GM13976 (cell line): ENCODE measurements at places on chromosomes 12 and 14.

DNA sequence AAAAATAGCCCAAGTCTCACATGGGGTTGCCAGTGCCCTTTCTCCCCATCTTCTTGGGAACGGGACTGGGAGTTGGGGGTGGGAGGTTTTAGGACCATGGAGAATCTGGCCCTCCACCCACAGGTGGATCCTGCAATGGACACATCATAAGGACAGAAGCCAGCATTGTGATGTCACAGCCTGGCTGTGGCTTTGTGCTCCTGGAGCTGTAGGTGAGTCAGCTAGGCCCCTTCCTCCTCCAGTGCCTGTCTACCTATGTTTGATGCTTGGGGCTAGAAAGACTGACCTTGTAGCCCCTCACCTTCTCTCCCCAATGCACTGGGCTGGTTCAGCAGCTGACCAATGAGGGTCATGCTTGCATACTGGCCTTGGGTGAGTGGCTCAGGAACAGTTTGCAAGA, at the start of gene CCDC197:
Gene CCDC197, plus strand, starts transcription at position 220 of the 400 bp plus-strand sequence. CDS start 831 bp downstream, outside the sequence.
- no peak for DNase-seq

DNA sequence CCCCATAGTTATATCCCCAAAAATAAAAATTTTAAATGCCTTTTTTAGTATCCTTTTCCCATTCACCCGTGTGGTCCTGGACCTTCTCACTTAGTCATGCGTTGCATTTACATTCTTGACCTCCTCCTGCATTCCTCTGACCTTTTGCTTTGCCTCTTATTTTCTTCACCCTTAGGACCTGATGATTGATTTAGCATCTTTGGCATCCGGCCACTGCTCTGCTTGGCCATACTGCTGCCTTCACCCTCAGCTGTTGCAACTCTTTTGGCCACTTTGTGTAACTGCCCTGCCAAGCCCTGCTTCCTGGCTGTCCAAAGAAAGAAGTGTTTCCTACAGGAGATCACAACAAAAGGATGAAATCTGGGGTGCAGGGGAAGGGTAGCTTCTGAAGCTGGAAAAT, 48.8 kb upstream of the SLC38A4 start:
- no peak for DNase-seq

GRCh38 chr14:63517354-63517753, 25.8 kb downstream of the PPP2R5E start:
- DNase-seq, result no peak

GRCh38 chr12:126384026-126384564, 1318.9 kb downstream of the AACS start:
- no peak for DNase-seq

GRCh38 chr12:45490232-45490881, 239.1 kb upstream of the ARID2 start:
- DNase-seq, result no peak

DNA sequence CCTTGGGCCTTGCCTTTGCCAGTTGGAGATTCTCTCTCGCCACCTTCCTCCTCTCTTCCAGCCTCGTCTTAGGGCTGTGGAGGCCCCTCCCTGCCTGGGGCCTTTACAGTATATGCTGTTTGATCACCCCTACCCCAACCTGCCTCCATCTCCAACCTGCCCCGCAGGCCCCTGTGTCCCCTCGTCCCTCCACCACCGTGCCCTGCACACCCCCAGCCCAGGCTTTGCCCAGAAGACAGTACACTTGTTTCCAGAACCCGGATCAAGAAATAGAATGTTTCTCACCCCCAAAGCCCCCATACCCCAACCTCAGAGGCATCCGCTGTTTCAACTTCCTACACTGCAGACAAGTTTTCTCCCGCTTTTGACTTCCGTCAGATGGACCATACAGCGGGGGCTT, 202.3 kb upstream of the C14orf180 start:
- no peak for DNase-seq

GRCh38 chr12:130739571-130739970, 23.5 kb upstream of the RIMBP2 start:
- no peak for DNase-seq

DNA sequence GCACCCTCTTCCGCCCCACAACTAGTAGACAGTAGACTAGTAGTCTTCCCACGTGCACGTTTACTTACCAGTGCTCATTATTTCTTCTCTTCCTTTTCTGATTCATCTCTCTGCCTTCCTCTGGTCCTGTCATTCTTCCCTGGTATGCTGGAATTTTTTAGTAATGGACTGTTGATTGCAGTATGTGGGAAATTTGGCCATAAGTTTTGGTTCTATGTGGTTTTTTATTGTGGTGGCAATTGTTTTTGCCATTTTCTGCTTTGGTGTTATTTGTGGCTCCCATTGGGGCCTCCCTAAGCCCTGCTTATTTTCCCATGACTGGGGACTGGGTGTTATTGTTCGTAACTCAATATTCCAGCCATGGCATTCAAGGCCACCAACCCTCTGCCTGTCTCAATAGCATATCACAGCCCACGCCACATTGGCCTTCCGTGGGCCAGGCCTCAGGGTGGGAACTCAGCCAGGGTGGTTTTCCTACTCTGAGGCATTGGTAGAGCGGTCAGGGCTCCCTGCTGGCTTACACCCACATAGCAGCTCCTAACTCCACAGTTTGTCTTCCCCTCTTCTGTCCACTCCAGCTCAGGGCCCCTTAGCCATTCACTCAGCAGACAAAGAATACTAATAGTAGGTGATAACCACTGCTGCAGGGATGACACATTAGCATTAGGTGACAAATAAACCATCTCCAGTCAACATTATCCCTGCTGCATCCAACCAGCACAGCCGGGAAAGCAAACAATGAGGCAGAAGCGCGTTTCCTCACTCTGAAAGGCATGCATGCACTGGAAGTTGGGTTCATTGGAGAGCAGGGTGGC, 321.5 kb downstream of the CACNA1C start:
- DNase-seq, result no peak

DNA sequence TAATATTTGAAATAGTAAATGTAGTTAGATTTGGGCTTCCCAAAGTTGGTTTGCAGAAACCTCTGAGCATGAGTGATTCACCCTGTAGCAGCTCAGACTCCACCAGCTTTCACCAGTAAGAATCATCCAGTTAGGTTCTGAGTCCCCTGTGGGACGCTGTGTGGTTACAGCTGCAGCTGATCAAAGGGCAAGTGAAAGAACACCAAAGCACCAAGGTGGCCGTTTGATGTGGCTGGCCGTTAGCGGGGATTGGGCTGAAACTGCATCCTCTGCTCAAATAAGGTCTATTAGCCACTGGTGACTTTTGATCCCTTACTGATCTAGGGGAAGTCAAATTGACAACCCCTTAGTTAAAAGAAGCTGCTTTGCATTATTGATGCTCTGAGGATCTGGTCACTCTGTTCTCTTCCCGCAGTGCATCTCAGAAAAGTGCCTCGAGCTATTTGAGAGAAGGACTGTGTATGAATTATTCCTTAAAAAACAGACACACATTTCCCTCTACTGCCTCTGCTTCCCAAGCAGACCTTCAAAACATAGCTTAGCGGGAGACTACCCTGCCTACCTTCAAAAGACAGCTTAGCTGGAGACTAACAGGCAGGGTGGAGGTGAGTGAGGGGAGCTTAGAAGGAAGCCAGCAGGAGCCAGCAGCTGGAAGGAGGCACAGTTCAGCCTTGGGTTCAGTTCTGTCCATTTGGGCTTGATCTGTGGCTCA, 3.7 kb downstream of the ABHD12B start:
- peak; percentile 80 for DNase-seq

GRCh38 chr14:101201535-101202151, 298.1 kb upstream of the RTL1 start:
- DNase-seq, result no peak

DNA sequence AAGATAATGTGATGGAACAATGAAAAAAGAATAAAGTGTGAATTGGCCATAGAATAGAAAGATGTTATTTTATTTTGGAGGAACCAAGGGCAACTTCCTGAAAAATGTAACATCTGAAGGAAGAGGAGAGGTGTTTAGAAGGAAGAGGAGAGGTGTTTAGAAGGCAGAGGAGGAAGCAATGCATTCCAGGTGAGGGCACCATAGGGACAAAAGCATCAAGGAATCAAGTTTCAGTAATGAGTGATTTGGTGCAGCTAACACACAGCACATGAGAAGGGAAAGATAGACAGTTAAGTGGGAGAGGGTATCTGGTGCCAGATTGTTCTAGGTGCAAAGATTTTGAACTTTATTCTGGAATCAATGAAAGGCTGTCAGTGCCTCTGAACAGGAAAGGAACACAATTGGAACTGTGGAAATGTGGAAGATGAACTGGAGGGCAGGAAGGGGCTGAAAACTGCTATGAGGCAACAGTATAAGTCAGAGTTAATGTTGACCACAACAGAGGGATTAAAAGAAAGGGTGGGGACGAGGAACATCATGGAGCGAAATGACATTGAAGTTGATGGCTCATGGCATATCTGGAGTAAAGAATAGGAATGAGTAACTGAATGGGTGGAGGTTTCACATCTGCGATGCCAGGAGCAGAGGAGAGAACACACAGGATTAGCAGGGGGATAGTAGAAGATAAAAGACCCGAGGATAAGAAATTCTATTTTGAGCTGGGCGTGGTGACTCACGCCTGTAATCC, 326.6 kb downstream of the LRIG3 start:
- DNase-seq, result no peak

- DNase-seq, result no peak
These were observed 203.8 kb downstream of the CALM1 start for GRCh38 chr14:90600619-90601018.

GRCh38 chr14:95067526-95067925, 89.8 kb downstream of the DICER1 start:
- DNase-seq, result no peak

DNA sequence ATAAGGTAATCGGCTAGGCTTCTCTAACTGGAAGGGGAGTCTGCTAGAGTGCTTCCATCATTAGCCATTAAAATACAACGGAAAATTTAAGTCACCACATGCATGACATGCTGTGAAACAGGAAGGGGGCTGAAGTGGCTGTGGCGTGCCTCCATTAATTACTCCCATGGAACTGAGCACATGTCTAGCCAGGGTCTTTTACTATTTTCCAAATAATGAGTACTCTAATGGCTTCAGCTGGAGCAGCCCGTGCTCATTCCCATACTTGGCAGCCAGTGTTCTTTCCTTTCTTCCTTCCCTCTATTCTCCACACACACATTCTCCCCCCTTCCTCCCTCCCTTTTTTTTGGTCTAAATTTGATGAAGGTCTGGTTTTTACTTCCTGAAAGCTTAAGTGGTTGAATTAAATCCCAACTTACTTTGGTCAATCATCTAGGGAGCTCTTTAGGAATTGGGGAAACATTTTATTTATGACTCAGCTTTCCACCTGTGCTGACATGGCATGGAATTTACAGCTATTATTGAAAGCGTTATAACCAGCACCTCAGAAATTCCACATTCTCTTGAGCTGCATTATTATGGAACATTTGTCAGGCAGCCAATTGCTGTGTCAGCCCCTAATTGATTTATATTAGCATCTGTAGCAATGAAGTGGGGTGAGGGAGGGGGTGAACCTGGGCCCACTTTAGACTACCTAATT, 72.3 kb downstream of the LRIG3 start:
- no peak for DNase-seq

DNA sequence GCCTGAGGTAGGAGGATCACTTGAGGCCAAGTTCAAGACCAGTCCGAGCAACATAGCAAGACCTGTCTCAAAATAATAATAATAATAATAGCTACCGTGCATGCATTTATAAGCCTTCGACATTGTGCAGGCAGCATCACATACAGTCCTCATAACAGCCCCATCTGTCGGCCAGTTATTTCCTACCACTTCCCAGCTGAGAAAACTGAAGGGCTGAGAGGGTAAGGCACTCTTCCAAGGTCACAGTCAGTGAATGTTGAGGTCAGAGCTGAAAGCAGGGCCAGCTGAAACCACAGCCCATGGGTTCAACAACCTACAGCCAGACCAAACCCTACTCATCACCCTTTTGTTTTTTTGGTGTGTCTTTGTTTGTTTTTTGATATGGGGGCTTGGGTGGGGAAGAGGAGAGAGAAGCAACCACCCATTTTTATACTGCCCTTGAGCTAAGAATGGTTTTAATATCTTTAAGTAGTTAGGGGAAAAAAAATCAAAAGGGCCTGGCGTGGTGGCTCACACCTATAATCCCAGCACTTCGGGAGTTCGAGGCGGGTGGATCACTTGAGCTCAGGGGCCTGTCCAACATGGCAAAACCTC, 16.8 kb upstream of the ITPK1 start:
- peak; percentile 57 for DNase-seq

DNA sequence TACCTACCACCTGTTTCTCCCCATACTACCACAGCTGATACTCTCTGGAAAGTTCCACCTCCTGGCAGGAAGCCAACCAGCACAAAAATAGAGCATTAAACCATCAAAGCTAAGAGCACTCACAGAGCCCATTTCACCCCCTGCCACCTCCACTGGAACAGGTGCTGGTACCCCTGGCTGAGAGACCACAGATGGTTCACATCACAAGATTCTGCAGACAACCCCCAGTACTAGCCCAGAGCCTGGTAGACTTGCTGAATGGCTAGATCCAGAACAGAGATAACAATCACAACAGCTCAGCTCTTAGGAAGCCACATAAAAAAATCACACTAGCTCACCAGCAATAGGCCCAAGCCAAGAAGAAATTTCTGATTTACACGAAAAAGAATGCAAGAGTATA, 855.2 kb downstream of the FSCB start:
- no peak for DNase-seq

GRCh38 chr12:49828133-49829091, at the start of gene NCKAP5L:
Gene NCKAP5L (minus strand): TSS chr12:49828413. CDS start chr12:49804044, 24,369 bp downstream.
- peak; percentile 99 for DNase-seq

DNA sequence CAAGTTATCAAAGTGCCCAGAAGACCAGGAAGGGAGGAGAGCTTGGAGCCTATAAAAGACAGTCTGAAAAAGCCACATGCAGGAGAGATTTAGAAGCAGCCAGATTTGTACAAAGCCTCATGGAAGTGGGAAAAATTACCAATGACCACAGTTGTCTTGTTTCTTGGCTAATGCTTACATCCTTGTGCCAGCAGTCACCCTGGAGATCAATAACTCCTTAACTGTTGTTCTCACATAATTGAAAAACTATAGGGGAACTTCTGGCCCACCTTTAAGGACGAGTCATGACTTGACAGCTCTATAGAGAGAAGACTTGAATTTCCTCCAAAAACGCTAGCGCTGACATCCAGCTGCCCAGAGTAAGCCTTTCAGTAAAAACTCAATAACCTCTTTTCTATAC, 313.1 kb downstream of the GALC start:
- DNase-seq, result no peak

- DNase-seq, result no peak
These were observed 647 bp upstream of the ESPL1 start for GRCh38 chr12:53267306-53267998.

- DNase-seq, result no peak
These were observed 7.4 kb upstream of the KTN1 start for GRCh38 chr14:55572578-55572977.

GRCh38 chr12:57655541-57656240, 22.7 kb upstream of the B4GALNT1 start:
- no peak for DNase-seq

DNA sequence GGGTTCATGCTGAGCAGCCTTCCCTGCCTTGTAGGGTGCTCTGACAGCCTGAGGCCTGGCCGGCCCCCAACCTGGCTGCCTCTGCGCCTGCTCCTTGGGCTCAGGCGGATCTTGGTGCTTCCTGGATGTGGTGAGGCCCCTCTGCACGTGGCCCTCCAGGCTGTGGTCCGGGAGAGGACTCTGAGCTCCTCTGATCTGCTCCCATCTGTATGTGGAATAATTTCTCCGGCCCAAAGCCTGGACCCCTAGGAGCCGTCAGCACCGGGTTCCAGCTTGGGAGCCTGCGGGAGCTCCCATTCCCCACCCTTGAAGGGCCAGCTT, 21.3 kb upstream of the EIF2B2 start:
- no peak for DNase-seq

- no peak for DNase-seq
These were observed 23.4 kb downstream of the ASPG start for GRCh38 chr14:104108570-104109541.
